ENCODE measurements at places on chromosomes 3 and 15.

GRCh38 chr3:112111785-112112402 is 21.2 kb downstream of the GCSAM start:
- DNase-seq: peak; percentile 55

DNA sequence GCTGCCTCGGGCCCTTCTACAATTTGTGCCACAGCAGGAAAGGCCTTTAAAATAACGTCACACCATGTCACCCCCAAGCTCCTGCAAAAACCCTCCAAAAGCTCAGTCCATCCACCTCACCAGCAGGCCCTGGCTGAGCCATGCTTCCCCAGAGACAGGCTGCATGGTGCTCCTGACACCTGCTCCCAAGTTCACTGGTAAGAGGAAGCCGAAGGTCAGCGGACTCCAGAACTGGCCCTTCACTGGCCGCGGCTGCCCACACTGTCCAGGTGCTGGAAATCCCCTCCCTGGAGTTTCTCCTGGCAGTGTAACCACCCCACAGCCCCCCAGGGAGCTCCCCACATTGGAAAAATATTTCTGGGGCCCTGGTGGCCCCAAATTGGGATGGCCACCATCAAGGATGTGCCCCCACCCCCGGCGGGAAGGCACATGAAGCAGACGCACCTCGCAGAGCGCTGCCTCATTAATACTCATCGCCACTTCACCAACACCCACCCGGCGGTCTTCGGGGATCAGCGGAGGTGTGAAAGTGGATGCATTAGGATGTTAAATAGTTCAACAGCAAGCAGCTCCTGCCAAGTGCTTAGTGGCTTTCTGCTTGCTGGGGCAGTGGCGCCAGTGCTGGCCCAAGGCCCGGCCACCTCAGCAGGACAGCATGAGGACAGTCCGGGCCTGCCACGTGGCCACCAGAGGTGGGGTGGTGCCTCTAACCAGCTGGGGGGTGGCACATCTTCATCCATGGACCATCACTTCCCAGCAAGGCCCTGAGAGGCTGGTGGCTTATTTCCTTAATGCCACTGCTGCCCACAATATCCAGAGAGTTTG is 146.1 kb upstream of the IQSEC1 start:
- DNase-seq: no peak

GRCh38 chr3:188573291-188573940 is 419.5 kb downstream of the LPP start:
- DNase-seq: no peak

- no peak for DNase-seq
These were observed 14.4 kb downstream of the TM4SF1 start for GRCh38 chr3:149363053-149363452.

DNA sequence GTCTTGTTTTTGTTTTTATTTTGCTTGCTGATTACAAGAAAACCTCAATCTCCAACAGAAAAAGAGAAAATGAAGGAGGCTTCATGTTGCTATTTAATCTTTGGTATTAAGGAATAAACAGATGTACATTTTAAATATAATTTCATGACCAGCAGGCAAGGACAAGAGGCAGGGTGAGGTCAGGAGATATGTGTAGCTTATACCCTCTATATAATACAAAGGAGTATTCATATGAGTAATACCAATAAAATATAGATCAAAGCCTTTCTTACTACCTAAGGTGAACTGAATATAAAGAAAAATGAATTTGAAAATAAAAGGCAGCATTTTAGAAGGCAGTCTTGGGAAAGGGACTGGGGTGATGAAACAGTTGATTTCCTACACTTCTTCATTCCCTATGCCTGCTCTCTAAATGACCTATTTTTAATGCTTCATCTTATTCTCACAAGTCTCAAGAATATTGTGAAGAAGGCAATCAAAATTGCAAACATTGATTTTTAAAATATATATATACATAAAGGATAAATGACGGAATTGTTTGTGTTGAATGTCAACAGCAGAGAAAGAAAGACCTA is 8.6 kb upstream of the CBLB start:
- DNase-seq: no peak

DNA sequence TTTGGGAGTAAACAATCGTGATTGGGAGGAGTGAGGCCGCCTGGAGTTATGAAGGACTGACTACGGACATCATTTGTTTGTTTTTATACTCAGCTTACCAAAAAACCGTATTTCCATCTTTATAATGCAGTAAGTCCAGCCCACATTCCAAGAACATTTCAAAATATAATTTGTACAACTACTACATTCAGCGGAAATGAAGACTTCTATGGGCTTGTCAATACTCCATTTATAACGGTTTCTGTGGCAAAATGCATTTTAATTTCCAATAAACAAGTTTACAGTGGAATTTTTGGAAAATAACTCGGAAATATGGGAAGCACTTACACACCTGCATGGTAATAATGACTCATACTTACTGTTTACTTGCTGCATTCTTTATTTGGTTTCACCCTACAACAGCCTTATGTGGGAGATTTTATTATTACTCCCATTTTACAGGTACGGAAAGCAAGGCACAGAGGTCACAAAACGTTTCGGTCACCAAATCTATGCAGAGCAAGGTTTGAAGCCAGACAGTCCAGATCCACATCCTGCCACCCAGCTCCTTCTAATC is 62.3 kb downstream of the LDHAL6B start:
- DNase-seq: no peak

- no peak for DNase-seq
These were observed 33.2 kb upstream of the TSPAN3 start for GRCh38 chr15:77104155-77104554.

GRCh38 chr3:16633948-16634347 is 28.7 kb upstream of the DAZL start:
- DNase-seq: no peak

Data from NCI-H345 (cell line).